CD8-positive, alpha-beta T cell (primary cell): ENCODE measurements at places on chromosomes 2 and 18.

DNA sequence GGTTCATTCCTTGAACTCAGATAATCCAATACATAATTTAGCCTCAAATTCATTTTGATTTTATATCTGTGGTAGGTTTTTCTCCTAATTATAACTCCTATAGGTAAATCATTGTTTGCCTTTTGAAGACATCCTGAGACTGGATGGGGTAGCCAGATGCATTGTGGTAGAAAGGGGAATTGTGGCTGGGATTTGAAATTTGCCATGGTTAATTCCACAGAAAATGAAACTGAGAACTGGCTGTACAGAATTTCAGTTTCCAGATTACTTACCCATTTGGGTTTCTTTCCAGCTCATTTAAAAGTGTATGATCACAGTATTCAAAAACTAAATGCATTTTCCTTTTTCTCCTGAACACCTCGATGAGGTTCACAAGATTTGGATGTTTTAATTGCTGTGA lies 18.2 kb downstream of the CDKL4 start:
- DNase-seq, result no peak

GRCh38 chr2:238700117-238700457 lies 147.8 kb upstream of the TWIST2 start:
- DNase-seq, result no peak

DNA sequence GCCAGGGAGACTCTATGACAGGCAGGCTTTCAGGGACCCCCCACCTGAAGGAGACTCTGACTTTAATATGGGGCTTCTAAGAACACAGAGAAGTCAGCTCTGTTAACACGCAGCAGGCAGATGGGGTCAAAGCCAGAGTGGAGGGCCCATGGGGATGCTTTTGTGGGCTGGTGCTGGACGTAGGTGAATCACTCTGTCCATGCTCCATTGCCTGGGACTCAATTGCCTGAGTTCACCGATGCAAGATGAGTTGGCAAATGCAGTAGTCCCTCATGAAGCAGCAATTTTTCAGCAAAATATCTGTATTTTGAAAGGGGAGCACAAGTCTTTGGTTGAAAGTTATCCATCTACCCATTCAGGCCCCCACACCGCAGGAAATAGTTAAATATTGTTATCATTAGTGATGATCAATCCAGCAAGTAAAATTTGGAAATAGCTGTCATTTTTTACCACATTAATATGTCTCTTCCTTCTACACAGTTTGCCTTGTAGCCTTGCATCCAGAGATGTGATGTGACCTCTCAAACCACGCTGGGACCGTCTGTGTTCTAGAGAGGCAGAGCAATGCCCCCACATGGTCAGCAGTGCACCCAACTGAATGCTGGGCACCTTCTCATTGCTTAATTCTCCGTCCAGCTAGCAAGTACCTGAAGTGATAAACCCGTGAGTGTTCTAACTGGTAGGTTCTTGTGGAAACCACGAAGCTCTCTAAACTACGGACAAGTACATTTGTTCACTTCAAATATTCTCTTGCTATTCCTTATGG lies 34.8 kb upstream of the FAM110C start:
- DNase-seq, result no peak

- no peak for DNase-seq
Measured at GRCh38 chr2:190126798-190127197, 64.3 kb upstream of the MSTN start.

GRCh38 chr2:8534729-8535468 lies 147.0 kb upstream of the ID2 start:
- no peak for DNase-seq

DNA sequence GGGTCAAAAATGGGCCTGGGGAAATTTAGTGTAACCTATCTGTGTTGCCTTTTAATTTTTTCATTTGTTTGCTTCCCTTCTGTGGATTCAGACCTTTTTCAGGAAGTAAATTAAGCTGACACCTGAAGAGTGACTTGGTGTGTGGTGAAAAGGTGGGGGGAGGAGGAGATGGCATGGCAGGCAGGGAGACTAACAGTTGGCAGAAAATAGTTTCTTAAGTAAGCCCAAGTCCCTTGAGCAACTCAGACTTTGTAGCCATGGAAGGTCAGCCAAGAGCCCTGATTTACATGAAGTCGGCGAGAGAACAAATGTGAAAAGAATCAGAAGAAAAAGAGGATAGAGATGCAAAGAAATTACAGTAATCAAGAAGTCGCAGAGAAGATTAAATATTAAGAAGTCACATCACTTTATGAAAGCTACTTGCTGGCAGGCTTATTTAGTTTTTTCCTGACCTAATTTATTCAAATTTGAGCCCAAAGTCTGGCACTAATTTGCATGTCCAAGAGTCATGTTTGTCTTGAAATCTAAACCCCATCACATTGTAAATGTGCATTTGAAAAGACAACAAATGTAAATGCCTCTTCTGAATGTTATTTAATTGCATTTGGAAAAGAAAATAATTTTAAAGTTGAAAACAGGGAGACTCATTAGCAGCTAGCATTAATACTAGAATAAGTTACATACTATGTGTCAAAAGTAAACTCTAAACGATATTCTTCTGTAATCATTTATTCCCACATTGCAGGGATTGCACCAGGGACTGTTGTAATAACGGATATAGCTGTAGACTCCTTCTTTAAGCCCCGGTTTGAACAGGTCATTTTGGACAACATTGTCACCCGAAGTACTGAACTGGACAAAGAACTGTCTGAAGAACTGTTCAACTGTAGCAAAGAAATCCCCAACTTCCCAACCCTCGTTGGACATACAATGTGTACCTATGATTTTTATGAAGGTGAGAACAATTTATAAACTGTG lies 19.3 kb downstream of the UPP2 start:
- no peak for DNase-seq

GRCh38 chr2:127479219-127479825 lies 47.0 kb downstream of the IWS1 start:
- no peak for DNase-seq

DNA sequence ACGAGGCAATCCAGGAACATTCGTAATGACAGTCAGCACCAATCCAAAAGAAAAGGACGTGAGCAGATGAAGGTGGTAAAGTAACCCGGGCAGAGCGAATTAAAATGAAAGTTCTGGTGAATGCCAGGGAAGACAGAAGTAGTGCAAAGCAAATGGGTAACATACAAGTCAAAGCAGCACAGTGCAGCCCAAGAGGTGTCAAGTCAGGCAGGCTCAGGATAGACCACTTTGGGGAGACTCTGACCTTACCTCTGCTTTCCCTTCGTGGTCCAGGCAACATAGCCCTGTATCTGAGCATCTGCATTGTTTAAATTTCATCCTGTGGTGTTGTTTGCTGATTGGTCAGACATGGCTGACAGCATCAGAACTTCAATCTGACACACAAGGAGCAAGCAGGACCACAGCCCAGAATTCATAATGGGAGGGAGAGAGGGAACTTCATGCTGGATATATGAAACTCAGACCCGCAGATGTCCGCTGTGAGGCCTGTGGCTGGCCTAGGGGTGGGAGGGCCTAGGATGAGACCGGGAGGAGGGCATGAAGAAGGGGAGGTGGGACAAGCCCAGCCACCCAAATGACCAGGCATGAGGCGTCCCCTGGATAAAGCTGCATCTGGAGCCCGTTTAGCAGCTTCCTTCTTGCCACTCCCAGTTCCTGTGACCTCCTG lies 285.7 kb downstream of the TCF4 start:
- no peak for DNase-seq

- no peak for DNase-seq
Measured at GRCh38 chr2:100846716-100847115, 26.8 kb downstream of the NPAS2 start.

- no peak for DNase-seq
Measured at GRCh38 chr18:6434481-6434880, 19.8 kb upstream of the L3MBTL4 start.

DNA sequence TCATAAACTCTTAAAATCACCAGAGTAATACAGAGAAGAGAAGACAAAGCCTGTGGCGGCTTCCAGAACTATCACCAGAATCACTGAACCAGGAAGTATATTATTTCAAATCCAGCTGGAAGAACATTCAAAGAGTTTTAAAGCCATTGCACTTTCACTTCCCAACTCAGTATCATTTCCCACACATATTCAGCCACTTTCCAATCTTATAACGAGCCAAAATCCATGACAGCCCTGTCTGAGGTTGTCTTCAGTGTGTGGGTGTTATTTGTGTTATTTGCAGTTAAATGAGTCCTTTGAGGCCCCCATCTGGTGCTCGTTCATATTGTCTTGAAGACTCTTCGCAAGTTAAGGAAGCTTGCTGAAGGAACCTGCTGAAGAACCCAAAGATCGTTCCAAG lies 559.9 kb downstream of the TSN start:
- no peak for DNase-seq

- no peak for DNase-seq
Measured at GRCh38 chr2:201969241-201969937, 64.3 kb upstream of the FZD7 start.

GRCh38 chr2:147913701-147914480 lies 69.1 kb downstream of the ACVR2A start:
- DNase-seq, result no peak

GRCh38 chr2:236939721-236940231 lies 145.9 kb upstream of the COPS8 start:
- no peak for DNase-seq

DNA sequence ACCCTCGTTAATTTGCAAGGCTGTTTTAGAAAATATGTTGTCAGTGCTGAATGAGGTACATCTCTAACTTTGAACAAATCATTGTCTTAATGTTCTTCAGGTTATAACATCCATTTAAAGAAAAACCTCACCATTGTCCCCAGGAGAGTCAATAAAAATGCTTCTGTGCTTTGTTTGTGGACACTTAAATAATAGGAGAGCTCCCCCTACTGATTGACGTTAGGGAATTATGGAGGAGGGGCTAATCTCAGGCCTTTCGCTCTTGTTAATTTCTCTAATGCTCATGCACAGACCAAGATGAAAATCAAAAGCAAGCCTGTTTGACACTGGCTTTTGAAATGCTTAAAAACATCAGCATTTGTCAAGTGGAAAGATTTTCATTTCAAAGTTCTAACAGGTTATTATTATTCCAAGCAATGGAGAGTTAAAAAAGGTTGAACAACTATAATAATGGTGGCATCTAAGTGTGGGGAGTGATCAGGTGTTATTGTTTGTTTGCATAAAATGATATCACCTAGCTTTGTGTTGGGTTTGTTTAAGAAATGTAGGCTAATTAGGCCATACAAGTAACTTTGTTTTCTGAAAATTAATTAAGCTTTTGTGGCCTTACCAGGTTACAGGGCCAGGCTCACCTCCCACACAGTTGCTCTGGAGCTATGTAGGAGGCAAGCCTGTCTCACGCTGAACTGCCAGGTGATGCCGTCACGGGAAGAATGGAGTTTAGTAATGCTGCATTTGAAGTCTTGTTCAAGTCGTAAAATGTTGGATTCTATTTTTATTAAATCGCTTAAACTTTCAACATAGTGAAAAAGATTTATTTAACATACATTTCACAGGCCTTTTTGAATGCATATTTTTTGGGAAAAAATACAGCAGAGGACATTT lies 51.7 kb upstream of the SMIM21 start:
- DNase-seq, result peak; percentile 54

- no peak for DNase-seq
Measured at GRCh38 chr2:34105006-34105767, 506.1 kb upstream of the FAM98A start.

GRCh38 chr18:54119524-54120019 lies 104.9 kb downstream of the MBD2 start:
- no peak for DNase-seq

DNA sequence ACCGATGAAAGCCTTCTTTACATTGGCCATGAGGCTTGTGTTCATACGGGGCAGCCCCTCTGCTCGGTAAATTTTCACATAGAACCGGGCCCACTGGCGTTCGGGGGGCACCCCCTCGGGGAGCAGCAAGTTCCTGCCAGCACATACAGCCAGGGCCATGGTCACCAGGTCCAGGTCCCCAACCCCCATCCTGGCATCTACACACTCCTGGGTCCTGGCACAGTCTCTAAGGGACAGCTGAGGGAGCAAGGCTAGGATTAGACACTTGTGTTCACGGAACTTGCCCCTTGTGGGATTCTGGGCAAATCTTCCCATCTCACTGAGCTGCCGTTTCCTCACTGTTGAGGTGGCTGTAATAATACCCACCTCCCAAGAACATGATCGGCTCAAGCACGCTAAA lies 5.6 kb upstream of the OTOF start:
- DNase-seq, result no peak

DNA sequence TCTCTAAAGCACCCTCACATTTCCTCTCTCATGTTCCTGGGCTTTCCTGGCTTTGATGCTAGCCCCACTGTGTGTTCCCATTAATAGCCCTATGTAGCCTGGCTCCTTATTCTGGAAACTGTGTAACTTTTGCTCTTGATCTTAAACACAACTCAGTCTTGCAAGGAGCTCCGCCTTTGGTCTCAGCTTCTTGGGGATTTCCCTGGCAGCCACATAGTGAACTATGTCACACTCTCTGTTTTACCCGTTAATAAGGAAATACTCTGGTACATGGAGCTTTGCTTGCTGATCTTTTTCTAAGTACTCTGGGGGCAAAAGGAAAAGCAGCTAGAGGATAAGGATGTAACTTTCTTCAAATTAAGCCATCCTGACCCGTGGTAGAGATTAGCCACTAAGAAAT lies 259.3 kb downstream of the NEDD4L start:
- no peak for DNase-seq

- no peak for DNase-seq
Measured at GRCh38 chr2:38029512-38029911, 46.4 kb downstream of the CYP1B1 start.

- DNase-seq, result no peak
Measured at GRCh38 chr2:116142644-116143227, 1671.8 kb upstream of the DDX18 start.

GRCh38 chr2:152343426-152343825 lies 8.5 kb downstream of the FMNL2 start:
- DNase-seq, result no peak

DNA sequence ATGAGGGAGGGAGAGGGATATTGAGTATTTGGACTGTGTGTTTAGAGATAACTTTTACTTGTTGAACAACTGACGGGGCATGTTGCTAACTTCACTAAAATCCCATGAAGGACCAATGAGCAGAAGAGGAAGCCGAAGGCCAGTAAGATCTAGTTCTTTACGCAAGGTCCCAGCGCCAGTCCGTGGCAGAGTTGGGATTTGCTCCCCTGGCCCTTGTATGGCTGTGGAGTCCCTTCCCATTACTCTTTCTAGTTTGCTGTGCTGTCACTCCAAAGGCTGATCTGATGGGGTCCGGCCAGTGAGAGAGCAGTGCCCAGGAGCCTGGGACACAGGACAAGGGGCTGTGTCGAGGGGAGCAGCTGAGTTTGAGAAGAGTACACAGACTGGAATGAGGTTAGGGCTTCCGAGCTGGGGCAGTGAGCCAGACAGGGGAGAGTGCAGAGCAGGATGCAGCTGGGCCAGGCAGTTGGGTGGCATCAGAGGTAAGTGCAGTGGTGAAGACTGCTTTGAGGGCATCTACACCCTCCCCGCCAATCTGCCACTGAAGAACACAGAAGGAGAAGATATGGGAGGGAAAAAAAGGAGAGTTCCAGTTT lies 692.9 kb upstream of the HS6ST1 start:
- DNase-seq, result no peak
